D341Med (cell line): ENCODE measurements at places on chromosomes 2 and 18.

GRCh38 chr2:10309286-10309685, 6.6 kb downstream of the HPCAL1 start:
- DNase-seq, result no peak

GRCh38 chr18:44826418-44827259, 146.0 kb downstream of the SETBP1 start:
- no peak for DNase-seq

GRCh38 chr18:47882641-47883040, 47.8 kb downstream of the SMAD2 start:
- no peak for DNase-seq

- DNase-seq, result no peak
Observed at GRCh38 chr2:26988058-26988860, 17.8 kb downstream of the MAPRE3 start.

DNA sequence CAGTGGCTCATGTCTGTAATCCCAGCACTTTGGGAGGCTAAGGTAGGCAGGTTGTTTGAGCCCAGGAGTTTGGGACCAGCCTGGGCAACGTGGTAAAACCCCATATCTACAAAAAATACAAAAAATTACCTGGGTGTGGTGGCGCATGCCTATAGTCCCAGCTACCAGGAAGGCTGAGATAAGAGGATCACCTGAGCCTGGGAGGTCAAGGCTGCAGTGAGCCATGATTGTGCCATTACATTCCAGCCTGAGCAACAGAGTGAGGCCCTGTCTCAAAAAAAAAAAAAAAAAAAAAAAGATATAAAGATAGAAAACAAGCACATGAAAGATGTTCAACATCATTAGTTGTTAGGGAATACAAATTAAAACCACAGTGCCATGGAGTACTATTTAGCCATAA, 65.3 kb upstream of the UGP2 start:
- no peak for DNase-seq

- DNase-seq, result no peak
Observed at GRCh38 chr2:198144660-198145059, 340.3 kb downstream of the PLCL1 start.

GRCh38 chr2:42849311-42849710, 56.9 kb upstream of the HAAO start:
- no peak for DNase-seq

DNA sequence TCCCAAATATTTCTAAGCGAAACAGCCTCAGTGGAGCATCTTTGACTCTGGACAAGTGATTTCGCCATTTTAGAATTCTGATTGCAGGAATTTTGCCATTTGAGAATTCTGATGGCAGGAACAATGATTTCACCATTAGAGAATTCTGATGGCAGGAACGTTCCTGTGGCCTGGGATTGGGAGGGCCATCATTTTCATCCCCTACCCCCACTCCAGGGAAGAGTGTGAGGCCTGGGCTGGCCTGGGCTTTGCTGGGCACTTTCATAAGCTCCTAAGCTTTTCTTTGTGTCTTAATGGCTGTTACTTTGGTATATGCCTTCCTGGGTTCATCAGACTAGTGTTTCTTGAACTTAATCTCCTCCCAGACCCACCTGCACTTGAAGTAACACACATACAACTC, 129.3 kb upstream of the EPAS1 start:
- DNase-seq, result no peak

DNA sequence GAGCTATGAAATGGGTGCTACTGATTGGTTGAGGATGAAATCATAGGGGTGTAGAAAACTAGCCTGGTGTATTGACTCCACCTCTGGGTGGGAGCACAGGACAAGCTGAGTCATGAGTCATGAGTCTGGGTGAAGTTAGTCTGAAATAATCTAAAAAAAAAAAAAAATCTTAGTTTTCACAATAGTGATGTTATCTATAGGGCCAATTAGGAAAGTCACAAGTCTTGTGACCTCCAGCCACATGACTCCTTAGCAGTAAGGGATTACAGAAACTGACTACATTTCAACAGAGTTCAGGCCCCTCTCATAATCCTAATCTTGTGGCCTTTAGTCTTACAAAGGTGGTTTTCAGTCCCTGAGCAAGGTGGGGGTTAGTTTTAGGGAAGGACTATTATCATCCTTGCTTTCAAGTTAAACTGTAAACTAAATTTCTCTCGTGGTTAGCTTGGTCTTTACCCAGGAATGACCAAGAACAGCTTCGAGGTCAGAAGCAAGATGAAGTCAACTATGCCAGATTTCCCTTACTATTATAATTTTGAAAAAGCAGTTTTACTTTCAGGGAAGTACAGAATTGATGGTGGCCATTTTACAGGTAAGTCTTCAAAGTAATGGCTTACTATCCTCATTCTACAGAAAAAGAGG, 338.0 kb upstream of the GYPC start:
- no peak for DNase-seq

- peak; percentile 51 for DNase-seq
Observed at GRCh38 chr2:56130463-56131070, 53.2 kb upstream of the CCDC85A start.

GRCh38 chr2:236214376-236214995, 46.3 kb upstream of the GBX2 start:
- DNase-seq, result no peak

DNA sequence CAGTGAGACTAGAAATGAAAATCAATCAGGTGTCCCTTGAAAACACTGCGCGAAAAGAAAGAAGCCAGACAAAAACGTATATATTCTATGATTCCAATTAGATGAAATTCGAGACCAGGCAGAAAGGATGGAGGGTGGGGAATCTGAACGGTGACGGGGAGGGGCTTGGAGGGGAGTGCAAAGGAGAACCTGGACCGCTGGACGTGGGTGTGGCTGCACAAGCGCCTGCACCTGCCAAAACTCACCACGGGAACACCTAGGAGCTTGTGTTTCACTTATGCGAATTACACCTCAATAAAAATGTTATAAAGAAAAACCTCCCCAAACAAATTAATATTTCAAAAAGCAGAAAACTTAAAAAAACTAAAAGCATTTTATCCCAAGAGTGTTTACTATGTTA, 21.9 kb downstream of the THAP4 start:
- DNase-seq, result no peak

- no peak for DNase-seq
Observed at GRCh38 chr2:184049566-184049965, 548.8 kb upstream of the ZNF804A start.
